NCI-H187 (cell line): ENCODE measurements at places on chromosomes 1 and 21.

GRCh38 chr1:111745675-111746613 is 6.7 kb upstream of the INKA2 start:
- DNase-seq, result no peak

DNA sequence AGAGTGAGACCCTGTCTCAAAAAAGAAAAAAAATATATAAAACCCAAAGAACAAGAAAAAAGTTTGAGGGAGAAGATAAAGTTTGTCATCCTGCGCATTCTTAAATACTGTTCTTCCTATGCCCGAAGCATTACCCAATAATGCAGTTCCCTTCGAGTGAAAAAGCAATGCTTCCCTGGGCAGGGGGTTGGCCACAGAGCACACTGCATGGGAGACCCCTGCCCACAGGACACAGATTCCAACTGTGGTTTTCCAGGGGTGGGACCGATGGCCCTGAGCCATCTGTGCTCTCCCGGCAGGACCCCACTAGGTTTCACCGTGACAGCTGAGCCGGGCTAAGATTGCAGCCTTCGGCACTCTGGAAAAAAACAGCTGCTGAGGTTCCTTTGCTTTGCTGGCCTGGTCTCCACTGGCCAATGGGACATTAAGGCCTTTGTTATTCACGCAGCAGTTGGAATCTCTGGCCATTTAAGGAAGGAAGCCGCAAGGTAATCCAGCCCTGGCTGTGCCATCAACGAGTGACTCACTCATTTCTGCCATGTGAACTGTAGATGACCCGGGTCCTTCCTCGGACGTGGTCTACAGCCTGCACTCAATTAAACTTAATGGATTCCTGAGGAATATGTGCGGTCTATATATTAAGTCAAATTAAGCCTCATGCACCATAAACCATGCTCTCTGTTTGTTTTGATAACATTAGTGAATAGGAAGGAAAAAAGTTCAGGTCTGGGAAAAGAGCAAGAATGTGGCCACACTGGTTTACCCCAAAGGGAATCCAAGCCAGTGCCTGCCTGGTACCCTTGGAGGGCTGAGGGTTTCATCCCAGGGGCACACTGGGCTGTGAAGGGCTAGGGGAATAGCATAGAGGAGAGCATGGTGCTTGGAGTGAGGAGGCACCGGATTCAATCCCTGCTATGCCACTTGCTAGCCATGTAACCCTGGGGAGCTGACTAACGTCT is 163.2 kb downstream of the ZBTB18 start:
- no peak for DNase-seq

DNA sequence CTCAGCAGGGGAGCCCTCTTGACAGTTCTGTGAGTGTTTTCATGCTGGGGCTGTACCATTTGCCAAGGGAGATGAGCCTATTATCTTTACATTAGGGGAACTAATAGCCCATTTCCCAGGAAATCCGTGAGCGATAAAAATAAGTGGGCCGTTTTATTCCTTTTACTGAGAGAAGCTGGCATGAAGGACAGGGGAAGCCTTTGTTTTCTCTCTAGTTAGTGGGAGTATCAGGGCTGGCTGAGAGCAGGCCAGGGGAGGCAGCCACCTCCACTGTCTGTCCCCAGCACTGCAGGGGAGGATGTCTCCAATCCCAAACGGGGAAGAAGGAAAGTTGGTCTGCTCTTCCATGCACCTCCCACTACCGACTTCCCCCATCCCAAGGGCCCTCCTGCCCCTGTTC is 2.5 kb downstream of the UBL4B start:
- no peak for DNase-seq

DNA sequence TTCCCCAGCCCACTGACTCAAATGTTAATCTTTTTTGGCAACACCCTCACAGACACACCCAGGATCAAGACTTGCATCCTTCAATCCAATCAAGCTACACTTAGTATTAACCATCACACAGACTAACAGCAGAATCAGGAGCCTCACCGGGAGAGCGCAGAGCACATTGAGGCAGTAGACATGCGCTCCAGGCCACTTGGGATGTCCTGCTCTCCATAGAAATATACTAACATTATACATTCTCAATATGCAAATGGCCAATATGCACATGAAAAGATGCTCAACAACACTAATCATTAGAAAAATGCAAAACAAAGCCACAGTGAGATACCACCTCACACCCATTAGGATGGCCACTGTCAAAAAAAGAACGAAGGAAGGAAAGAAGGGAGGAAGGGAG is 135.0 kb upstream of the KCNE2 start:
- no peak for DNase-seq

GRCh38 chr1:9500756-9501754 is 38.2 kb upstream of the SLC25A33 start:
- no peak for DNase-seq

- no peak for DNase-seq
Measured at GRCh38 chr1:23354245-23354644, 10.2 kb upstream of the HNRNPR start.

DNA sequence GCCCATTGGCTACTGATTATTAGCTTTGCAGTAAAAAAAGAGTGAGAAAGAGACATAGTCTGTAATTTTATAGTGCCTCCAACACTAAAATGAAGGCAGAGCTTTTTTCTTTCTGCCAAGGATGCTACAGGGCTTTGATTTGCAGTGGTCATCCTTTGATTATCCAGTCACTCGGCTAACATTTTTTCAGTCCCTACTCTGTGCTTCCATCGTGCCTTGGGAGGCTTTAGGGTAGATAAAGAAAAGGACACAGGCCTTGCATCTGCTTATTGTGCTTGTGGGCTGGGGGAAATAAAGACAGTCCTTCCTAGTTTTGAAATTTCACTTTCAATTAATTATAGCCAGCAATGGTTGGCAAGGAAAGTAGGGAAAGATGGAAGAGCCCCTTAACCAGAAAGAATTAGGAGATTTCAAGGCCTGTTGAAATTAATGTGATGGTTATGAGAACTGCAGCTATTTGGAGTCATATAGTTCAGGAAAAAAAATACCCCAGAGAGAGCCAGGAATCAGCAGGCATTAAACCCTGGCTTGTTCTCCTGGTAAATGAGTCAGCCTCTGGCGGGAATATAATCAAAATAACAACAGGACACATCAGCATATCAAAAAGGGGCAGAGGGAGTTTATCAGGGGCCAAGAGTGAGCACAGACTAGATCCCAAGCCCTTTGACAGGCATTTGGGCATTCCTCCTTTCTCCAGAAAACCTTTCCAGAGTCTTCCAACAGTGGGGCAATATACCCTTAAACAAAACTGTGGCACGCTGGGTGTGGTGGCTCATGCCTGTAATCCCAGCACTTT is 27.4 kb downstream of the CACHD1 start:
- DNase-seq, result no peak
